ENCODE measurements at places on chromosomes 2 and 18.

GRCh38 chr18:44730803-44731529 lies 50.3 kb downstream of the SETBP1 start:
- DNase-seq, result no peak

DNA sequence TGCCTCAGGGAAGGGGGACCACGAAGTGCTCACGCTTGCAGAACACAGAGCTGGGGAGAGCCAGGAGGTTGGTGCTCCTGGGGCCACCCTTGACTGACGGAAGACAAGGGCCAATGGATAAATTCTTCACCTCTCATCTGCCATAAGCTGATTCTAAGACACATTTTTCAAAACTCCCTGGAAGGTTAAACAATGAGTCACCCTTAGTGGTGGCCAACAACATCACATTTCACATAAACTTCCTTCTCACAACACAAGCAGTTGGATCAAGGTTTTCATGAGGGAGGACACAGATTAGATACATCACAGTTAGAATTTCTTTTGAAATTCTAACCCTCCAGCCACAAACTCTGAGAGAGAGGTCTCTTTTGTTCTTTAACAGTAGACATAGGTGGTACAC lies 713.6 kb upstream of the POU3F3 start:
- no peak for DNase-seq

DNA sequence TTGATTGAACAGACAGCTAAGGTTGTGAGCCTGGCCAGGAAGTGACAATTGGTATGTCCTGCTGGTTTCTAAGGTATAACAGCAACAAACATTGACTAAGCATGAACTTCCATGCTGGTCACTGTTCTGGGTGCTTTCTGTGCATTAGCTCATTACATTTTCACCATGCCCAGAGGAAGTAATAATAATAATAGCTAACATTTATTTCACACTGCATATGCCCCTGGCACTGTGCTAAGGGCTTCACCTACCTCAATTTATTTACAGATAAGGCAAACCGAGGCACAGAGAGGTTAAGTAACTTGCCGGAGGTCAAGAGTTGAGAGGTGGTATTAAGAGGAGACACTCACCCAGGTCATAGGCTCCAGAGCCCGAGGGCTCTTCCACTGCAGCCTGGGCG lies 113.6 kb downstream of the PDCL3 start:
- no peak for DNase-seq

- no peak for DNase-seq
Measured at GRCh38 chr18:22711192-22711685, 221.9 kb upstream of the RBBP8 start.

- DNase-seq, result no peak
Measured at GRCh38 chr2:1782514-1782913, 38.2 kb upstream of the PXDN start.

GRCh38 chr18:54772056-54772455 lies 56.2 kb upstream of the RAB27B start:
- DNase-seq, result no peak

DNA sequence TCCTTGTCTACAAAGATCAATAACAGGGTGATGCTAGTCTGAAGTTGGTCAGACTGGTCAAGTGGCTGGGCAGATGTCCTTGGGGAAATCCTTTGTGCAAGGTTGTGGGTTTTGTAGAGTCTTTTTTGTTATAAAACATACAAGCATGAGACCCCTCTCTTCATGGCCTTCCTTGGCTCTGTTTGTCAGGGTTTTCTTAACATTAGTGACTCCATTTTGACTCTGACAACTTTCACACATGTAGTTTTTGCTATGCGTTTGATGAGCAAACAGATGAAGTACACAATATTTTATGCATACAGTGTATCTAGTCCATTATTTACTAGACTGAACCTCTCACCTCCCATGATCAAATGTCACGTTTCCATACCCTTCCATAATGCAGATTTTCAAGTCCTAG lies 151.2 kb upstream of the KLF7 start:
- DNase-seq, result no peak

DNA sequence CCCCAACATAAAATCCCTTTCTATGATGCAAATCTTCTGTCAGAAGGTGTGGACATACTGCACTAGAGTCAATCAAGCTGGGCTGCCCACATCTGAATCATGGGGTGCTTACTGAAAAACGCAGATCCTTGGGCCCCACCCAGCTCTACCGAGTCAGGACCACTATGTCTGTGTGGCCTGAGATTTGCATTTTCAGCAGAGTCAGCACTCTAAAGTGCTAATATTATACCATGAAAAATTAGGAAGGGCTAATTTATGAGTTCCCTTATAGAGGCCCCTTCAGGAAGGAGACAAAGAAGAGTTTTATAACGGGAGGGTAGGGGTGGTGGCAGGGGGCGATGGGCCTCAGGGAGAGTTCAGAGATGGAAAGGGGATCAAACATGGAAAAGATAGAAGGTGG lies 163.3 kb upstream of the NABP1 start:
- DNase-seq, result no peak

DNA sequence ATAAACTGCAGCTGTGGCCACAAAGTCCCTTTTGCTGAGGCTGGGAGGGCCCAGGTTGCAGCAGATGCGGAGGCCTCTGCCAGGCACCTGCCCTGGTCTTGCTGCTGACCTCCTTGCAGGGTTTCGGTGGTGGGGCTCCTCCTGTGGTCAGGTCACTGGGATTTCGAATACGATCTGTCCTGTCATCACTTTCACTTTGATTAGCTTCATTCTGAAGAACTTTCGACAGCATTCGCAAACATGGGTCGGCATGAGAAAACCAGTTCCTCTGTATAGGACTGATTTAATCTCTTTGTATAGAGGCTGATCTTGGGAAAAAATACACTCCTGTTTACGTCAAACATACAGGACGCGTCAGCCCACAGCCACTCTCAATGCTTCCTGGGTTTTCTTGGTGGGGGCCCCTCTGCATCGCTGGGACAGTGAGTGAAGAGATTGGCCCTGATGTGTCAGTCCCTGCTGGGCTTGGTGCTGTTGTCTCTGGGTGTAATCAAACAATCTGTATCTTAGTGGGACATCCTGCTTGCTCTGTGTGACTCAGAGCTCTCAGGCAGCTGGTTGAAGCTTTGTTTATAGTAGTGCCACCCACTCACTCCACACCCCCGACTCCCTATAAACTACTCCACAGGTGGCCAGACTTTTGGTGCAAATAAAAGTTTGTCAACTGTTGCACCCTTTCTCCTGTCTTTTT lies 209.4 kb upstream of the CXCR4 start:
- peak; percentile 86 for DNase-seq

GRCh38 chr2:143937723-143938350 lies 582.1 kb downstream of the ZEB2 start:
- DNase-seq, result no peak

DNA sequence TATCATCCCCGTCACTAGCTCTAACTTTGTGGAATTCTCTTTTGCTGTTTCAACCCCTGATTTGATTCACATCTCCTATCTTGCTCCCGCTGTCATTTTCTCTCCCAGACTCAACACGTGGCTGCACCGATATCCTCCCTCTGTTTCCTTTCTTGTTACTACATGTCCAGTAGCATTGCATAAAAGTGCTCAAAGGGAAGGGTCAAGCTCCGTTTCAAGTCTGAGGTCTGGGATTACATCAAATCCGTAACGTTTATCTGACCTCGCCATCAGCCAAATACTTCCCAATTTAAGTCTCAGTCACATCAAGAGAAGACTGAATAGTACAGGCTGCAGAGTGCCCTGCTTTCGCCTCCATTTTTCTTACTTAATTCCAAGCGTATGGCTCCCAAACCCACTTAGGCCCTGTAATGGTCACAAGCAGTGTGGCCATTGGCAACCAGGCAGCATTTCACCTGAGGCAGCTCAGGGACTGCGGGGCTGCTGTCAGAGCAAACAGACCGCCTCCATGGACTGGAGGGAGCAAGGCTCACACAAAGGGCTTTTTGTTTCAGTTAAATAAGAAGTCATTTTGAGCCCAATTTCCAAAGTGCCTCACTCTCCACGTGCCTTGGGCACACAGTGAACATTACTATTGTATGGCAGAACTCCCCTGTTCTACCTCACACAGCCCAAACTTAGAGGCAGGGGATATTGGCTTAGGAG lies 217.8 kb downstream of the BCL11A start:
- no peak for DNase-seq

- DNase-seq, result no peak
Measured at GRCh38 chr2:98846041-98846440, 90.0 kb downstream of the CRACDL start.

GRCh38 chr2:182924306-182924705 lies 57.9 kb upstream of the FRZB start:
- no peak for DNase-seq

- DNase-seq, result no peak
Measured at GRCh38 chr18:57052759-57053158, 94.1 kb upstream of the BOD1L2 start.

- no peak for DNase-seq
Measured at GRCh38 chr2:45771261-45771660, 119.8 kb downstream of the PRKCE start.

DNA sequence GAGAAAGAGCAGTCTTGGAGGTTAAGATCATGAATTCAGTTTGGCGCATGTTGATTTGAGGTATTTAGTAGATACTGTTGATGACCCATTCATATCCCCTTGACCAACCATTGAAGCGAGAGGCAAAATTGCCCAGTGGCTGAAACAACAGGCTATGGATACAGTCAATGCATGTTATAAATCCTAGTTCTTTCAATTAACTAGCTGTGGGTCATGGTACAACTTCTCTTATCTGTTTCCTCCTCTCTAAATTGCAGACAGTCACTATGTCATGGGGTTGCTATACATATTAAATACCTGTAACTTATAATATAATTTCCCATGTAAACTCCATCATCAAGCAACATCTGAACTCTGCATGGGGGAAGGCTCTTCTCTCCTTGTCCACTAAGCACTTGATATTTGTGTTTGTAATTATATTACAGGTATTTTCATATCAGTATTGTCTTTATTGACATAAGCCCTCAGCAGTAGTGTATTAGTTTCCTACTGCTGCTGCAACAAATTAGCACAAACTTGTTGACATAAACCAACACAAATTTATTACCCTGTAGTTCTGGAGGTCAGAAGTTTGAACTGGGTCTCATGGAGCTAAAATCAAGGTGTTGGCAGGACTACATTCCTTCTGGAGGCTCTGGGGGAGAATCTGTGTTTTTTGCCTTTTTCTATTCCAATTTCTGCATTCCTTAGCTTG lies 61.7 kb upstream of the ACTR3 start:
- DNase-seq, result no peak

DNA sequence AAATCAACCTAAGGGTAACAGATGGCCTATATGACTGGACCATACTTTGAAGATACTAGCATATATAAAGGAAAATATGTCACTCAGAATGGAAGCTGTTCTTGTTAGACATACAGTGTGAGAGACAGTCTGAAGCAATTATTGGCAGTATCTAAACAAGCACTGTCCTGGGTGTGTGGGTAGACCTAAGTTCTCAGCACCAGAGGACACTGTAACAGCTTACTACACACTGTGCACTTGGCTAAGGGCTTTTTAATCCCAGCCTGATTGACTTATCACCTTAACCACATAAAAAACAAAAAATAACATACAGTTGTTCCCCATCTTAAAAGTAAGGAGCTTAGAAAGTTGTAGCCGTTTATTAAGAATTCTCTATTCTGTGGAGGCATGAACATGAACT lies 1066.1 kb upstream of the FANCL start:
- DNase-seq, result no peak

GRCh38 chr2:163338270-163338669 lies 397.5 kb downstream of the FIGN start:
- DNase-seq, result no peak

DNA sequence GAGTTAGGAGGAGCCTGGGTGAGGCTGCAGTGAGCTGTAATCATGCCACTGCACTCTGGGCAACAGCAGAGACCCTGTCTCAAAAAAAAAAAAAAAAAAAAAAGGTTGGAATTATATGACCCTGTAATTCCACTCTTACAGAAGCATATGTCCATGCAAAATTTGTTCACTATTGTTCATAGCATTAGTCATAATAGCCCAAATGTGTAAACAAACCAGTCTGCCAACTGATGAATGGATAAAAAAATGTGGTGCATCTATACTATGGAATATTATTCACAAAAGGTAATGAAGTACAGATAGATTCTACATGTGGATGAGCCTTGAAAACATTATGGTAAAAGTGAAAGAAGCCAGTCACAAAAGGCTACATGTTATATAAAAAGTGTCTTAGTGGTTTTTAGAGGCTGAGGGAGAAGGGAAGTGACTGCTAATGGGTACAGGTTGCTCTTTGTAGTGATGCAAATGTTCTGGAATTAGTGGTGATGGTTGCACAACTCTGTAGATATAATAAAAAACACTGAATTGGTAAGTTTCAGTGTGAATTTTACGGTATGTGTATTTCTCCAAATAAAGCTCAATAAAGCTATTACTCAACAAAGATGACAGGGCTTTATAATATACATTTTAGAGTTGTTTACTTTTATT lies 9.4 kb downstream of the COA5 start:
- no peak for DNase-seq

GRCh38 chr18:78862395-78862794 lies 117.2 kb upstream of the SALL3 start:
- DNase-seq, result no peak

DNA sequence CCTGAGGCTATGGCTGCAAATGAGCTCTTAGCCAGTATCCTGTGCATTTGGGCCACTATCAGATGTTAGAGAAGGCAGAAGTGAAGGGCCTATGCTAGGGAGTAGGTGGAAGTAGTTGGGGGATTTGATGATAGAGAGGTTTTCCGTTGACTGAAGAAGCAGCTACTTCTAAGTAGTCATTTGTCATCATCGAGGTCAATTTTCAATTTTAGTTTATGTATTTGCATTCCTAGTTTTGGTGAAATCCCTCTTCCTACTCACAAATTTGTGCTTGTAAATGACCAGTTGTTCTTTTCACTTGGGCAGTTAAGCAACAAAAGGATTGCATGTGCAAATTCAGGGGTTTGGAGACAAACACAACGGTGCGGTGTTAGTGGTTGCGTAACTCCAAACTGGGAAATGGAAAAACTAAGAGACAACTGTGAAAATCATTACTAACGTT lies 48.5 kb upstream of the PELI1 start:
- DNase-seq, result no peak
